Bronchial smooth muscle cell (primary cell): ENCODE measurements at places on chromosomes 4 and X. TPM values are rescaled to one million over a fixed set of nuclear protein-coding genes. Genes with fewer than 3 reads are reported as not detected.

The RTL9 gene
- under 0.01 TPM in 2 replicates for total RNA-seq

The RBMXL3 gene
- not detected in 2 replicates for total RNA-seq

The DOK7 gene
- under 0.01 and 0.09 TPM in 2 replicates for total RNA-seq

The TMPRSS11A gene
- not detected in 2 replicates for total RNA-seq

The VAMP7 gene
- total RNA-seq = 23.4 and 30.9 TPM in 2 replicates
